ENCODE measurements at places on chromosomes 13 and 19.

- DNase-seq, result no peak
These were observed 12.0 kb downstream of the B3GNT8 start for GRCh38 chr19:41415154-41415571.

GRCh38 chr19:28746478-28746877 lies 466.5 kb downstream of the UQCRFS1 start:
- no peak for DNase-seq

DNA sequence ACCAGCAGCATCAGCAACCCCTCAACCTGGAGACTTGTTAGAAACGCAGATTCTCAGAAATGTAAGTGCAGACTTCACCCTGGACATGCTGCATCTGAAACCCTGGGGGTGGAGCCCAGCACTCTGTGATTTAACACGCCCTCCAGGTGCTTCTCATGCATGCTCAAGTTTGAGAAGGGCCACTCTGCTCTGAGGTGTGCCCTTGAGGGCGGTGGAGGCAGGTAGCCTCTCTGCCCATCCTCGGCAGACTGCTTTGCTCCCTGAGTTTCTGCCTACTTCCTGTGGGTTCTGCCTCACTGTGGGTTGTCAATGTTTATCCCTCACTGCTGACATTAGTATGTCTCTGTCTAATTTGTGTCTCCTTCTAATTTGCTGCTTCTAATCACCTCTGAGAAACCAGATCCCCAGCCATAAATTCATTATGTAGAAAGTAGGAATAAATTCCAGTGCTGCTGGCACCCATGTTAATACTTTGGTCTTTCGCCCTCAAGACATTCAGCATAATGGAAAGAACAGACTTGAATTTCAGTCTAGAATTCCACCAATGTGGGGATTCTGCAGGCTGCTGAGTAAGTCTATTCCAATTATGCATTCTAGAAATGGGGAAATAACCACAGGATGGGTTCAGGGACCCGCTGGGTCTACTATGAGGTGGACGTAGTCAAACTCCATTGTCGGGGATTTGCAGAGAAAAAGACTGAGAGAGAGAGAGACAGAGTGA lies 51.3 kb upstream of the CYSLTR2 start:
- DNase-seq, result no peak

- DNase-seq, result no peak
These were observed 62.8 kb downstream of the DNAJC15 start for GRCh38 chr13:43086181-43086580.

- DNase-seq, result no peak
These were observed 36.0 kb downstream of the KCTD15 start for GRCh38 chr19:33832633-33833032.

DNA sequence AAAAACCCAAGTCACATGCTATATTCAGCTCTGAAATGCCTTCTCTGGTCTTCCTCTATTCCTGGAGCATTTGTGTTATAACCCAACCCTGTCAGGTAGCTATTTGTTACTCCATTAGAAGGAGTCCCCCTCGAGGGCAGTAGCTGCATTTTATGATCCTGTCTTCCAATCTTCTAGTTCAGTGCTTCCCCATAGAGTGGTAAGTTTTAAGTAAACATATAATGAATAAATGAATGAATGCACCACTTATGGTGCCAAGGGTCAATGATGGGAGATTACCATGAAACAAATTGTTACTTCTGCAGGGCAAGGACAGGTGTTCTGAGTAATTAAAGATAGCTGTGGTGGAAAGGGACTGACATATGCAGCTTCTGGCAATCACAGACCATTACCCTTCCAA lies 4.0 kb downstream of the RASL11A start:
- no peak for DNase-seq

GRCh38 chr19:17659996-17660395 lies 28.2 kb downstream of the UNC13A start:
- DNase-seq, result no peak

DNA sequence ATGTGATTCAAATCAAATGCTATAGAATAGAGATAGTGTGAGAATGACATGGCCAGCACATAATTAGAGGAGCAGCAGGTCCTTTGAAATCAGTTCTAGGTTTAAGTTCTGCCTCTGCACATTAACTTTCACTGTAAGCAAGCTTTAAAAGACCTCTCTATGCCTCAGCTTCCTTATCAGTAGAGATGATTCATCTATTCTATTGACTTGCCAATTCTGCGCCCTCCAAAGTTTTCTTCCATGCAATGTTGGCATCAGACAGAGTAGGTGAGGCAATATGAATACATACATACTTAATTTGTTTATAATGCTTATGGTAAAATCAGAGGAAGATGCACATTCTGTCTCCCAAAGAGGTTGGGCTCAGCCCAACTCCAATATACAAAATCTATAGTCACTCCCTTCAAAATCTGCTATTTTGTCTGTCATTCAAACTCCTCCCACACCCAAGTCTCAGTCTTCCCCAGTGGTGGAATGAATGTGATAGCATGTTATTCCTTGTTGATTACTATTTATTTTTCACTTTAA lies 525.5 kb downstream of the RFC3 start:
- DNase-seq, result no peak

GRCh38 chr13:113421673-113422270 lies 31.5 kb downstream of the ADPRHL1 start:
- no peak for DNase-seq

- DNase-seq, result no peak
These were observed 221.8 kb upstream of the UBL3 start for GRCh38 chr13:30071969-30072817.

DNA sequence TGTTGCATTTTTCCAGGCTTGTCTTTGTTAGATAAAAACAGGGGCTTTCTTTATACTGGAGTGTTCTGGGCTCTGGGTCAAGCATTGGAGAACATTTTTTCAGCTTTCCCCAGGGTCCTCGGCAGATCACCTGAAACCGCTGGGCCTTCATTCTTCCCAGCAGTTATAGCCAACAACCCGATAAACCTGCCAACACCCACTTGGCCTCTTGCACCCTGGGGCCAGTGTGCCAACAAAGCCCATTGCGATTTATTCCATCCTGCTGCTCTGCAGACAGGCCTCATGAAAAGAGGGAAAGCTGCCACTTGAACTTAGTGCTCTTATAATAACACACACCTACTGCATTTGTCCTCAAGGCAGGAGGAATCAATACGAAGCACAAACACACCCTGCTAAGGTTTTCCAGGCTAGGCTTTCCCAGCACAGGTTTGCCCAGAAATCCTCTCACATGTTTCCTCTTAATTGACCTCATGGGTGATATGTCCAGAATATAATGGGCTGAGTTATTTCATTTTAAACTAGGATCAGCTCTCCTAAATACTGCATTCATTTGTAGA lies 669.3 kb downstream of the LIG4 start:
- DNase-seq, result no peak

DNA sequence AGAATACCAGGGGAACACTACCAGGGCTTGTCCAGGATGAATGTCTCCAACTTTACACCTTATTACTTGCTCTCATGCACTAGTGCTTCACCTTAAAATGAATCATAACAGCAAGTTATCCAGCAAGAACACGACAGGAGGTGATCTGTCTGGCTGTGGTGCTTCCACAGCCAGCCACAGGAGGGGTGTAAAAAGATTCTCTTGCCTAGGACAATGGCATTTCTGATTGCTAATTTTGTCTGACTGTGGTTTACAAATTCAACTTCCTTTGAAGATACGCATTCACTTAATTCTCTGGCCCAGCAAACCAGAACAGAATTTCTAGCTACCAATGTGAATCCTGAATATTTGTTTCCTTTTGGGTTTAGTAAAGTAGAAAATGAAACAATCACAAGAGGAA lies 23.1 kb upstream of the COG3 start:
- no peak for DNase-seq

DNA sequence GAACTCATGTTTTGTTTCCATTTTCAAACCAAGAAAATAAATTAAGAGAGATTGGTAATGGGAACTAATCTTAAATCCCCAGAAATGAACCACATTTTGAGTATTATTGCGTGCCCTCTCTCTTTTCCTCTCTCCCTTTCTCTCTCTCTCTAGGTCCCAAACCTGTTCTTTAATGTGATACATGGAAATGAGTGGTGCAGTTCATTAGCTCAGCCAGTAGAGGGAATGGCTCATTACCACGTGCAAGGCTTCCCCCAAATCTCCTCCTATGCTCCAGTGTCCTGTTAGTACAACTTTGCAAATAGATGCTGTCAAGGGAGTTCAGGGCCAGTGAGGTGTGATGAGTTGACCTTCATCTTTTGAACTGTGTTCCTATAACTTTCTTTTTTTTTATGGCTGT lies 178.4 kb downstream of the FGF9 start:
- DNase-seq, result no peak

Data from midbrain (tissue), 1 donor.